Testis (tissue), 5 donors: ENCODE measurements at places on chromosomes 2 and 18. TPM values are rescaled to one million over a fixed set of nuclear protein-coding genes. Genes with fewer than 3 reads are reported as not detected.

- no peak overlapping the region for H3K4me3 ChIP-seq
- no peaks in the 10 kb centered on the region for H3K36me3 ChIP-seq
- no peaks in the 10 kb centered on the region for H3K27me3 ChIP-seq
Observed at GRCh38 chr2:184444217-184444616, 154.1 kb upstream of the ZNF804A start.

DNA sequence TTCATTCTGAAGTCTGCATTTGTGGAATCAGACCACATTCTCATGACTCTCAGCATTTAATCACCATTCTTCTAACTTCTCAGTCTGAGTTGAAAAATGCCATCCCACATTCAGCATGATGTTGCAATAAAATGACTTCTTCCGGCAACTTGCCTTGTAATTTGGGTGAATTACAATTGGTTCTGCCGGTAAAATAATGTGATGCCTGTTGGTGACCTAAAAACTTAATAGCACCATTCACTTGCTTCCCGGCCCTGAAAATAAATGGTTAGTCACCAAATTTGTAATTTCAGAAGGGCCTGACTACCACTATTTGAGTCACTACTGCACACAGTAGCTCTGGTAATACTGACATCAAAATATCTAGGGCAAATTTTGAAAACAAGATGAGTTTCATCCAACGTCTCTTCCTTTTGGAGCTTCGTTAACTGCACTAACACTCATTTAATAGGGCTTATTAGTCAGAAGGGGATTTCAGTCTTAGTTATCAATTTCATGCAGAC lies 637.1 kb upstream of the CHAC2 start:
- H3K27ac ChIP-seq, result no peak overlapping the region
- no peaks in the 10 kb centered on the region for H3K4me1 ChIP-seq
- H3K27me3 ChIP-seq, result no peaks in the 10 kb centered on the region
- H3K4me3 ChIP-seq, result no peak overlapping the region
- no peaks in the 10 kb centered on the region for H3K36me3 ChIP-seq

GRCh38 chr2:172282944-172283343 lies 144.4 kb upstream of the ITGA6 start:
- H3K4me3 ChIP-seq, result no peak overlapping the region
- DNase-seq, result no peak
- H3K27ac ChIP-seq, result no peak overlapping the region
- H3K36me3 ChIP-seq, result no peaks in the 10 kb centered on the region
- no peaks in the 10 kb centered on the region for H3K27me3 ChIP-seq
- peaks cover 6% of the 10 kb centered on the region for H3K4me1 ChIP-seq

DNA sequence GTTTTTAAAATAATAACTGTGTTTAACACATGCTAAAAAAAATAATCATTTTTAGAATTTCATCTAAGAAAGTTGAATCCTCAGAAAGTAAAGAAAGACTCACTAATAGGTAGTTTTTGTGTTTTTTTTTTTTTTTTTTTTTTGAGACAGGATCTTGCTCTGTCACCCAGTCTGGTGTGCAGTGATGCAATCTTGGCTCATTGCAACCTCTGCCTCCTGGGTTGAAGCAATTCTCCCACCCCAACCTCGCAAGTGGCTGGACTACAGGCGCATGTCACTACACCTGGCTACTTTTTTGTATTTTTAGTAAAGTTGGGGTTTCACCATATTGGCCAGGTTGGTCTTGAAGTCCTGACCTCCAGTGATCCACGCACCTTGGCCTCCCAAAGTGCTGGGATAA lies 7.1 kb downstream of the CKAP2L start:
- H3K36me3 ChIP-seq, result no peaks in the 10 kb centered on the region
- H3K4me3 ChIP-seq, result no peak overlapping the region
- H3K27ac ChIP-seq, result no peak overlapping the region
- DNase-seq, result no peak
- no peaks in the 10 kb centered on the region for H3K27me3 ChIP-seq

GRCh38 chr2:128420776-128421175 lies 102.1 kb upstream of the HS6ST1 start:
- no peaks in the 10 kb centered on the region for H3K27me3 ChIP-seq
- DNase-seq, result no peak
- no peak overlapping the region for H3K4me3 ChIP-seq
- no peak overlapping the region for H3K27ac ChIP-seq
- H3K36me3 ChIP-seq, result no peaks in the 10 kb centered on the region

- no peak overlapping the region for H3K4me3 ChIP-seq
- no peaks in the 10 kb centered on the region for H3K36me3 ChIP-seq
- H3K27me3 ChIP-seq, result no peaks in the 10 kb centered on the region
- no peaks in the 10 kb centered on the region for H3K4me1 ChIP-seq
- no peak overlapping the region for H3K27ac ChIP-seq
Observed at GRCh38 chr18:36590621-36591580, 237.9 kb downstream of the TPGS2 start.

Gene TNFRSF11A
- total RNA-seq, result 3.0 TPM

DNA sequence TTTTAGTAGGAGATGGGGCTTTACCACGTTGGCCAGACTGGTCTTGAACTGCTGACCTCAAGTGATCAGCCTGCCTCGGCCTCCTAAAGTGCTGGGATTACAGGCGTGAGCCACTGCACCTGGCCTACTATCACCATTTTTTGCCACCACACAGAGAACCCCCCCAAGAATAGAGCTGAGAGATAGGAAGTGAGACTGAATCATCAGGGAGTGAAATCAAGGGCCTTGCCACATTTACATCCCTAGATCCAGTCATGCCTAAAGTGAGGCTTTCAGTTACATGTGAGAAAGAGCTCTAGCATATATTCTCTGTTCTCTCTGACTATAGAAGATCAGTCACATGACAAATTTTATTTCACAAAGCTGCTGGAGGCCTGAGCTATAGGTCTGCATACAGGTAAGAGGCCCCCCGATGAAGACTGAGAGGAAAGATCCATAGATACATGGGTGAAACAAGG lies 28.0 kb upstream of the KCMF1 start:
- no peak overlapping the region for H3K4me3 ChIP-seq
- H3K36me3 ChIP-seq, result no peaks in the 10 kb centered on the region
- no peak overlapping the region for H3K27ac ChIP-seq
- H3K27me3 ChIP-seq, result no peaks in the 10 kb centered on the region
- no peak for DNase-seq
- no peaks in the 10 kb centered on the region for H3K4me1 ChIP-seq

GRCh38 chr2:152497481-152498052 lies 162.6 kb downstream of the FMNL2 start:
- H3K4me1 ChIP-seq, result peaks cover 24% of the 10 kb centered on the region
- no peak overlapping the region for H3K27ac ChIP-seq
- no peaks in the 10 kb centered on the region for H3K36me3 ChIP-seq

Gene SPDYA
- total RNA-seq, result 40.9 TPM

GRCh38 chr2:28021898-28022297 lies 131.4 kb downstream of the BABAM2 start:
- no peak overlapping the region for H3K4me3 ChIP-seq
- H3K27me3 ChIP-seq, result no peaks in the 10 kb centered on the region
- H3K36me3 ChIP-seq, result no peaks in the 10 kb centered on the region
- no peak overlapping the region for H3K27ac ChIP-seq
- H3K4me1 ChIP-seq, result no peaks in the 10 kb centered on the region

DNA sequence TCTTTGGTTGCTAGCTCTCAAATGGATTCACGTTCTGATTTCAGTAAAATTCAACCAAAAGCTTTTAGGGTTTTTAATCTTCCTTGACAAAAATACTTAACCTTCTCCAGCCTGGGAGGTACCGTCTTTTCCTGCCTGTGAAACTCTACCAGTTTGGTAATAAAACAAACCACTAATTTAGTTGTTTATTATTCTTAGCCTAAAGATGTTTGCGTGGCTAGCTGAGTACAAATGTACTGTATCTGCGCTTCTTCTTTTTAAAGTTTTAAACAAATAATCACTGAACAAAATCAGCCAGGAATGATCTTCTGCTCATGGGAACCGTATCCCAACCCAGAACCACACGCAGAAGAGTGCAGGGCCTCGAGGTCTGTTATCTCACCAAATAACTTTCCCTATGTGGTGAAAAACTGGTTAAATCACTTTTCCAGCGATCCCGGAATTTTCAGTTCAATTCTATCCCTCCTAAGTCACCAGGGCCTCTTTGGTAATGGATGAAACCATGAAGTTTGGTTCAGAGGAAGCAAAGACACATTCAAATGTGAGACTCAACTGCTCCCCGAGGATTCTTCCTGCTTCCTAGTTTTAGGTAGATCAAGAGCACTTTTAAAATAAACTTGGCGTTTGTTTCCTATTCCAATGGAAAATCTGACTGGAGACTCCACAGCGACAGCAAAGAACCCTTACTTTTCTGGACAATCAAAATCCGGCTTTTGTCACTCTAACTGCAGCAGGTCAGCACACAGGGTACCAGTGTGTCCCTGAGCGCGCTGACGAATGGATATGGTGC lies 36.1 kb downstream of the BCL2 start:
- peak overlapping the region; percentile 42 for H3K27ac ChIP-seq
- no peaks in the 10 kb centered on the region for H3K27me3 ChIP-seq
- peaks cover 46% of the 10 kb centered on the region for H3K4me1 ChIP-seq
- H3K36me3 ChIP-seq, result no peaks in the 10 kb centered on the region
- H3K4me3 ChIP-seq, result no peak overlapping the region

DNA sequence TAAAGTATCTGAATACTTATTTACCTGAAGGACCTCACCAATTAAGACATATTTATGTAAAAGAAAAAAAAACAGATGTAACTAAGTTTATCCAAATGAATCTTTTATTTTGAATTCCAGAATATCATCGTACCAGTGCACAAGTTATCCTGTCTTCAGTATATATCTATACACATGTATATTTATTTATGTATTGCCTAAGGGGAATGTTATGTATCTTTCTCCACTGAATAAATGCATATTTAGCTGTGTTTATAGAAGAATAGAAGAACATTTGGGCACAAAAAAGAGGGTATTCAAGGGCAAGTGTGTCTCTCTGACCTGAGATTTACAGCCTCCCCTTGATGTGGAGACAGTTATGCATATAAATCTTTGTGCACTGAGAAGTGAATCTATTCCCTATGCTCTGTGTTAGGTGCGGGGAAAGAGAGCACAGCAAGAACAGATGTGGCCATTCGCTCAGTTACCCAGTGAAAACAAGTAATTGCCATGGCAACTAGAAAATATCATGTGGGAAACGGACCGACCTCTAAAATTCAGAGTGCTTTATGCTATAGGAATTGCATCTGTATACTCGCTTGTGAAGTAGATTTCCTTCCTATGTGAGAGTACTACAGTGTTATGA lies 39.5 kb upstream of the ASXL3 start:
- no peaks in the 10 kb centered on the region for H3K27me3 ChIP-seq
- H3K36me3 ChIP-seq, result no peaks in the 10 kb centered on the region
- DNase-seq, result no peak
- H3K27ac ChIP-seq, result no peak overlapping the region

GRCh38 chr2:1014802-1015201 lies 64.2 kb downstream of the SNTG2 start:
- no peak overlapping the region for H3K4me3 ChIP-seq
- no peak overlapping the region for H3K27ac ChIP-seq
- no peaks in the 10 kb centered on the region for H3K4me1 ChIP-seq

DNA sequence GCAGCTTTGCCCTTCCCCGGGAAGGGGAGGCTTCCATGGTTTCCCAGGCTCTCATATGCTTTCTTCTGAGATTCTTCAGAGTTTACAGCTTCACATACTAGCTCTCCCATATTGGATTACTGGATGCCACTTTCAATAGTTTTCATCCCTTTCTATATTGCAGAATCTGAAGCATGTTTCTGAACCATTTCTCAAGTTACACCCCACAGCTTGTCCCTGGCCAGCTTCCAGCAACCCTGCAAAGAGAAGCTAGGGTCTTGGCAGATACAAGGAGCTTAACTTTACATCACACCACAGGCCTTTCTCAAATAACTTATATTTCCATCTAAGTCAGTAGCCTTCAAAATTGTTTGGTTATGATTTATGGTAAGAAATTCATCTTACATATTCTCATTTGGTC lies 39.6 kb downstream of the LHCGR start:
- no peaks in the 10 kb centered on the region for H3K27me3 ChIP-seq
- no peak overlapping the region for H3K4me3 ChIP-seq
- no peak overlapping the region for H3K27ac ChIP-seq
- H3K4me1 ChIP-seq, result no peaks in the 10 kb centered on the region

- DNase-seq, result no peak
- H3K4me1 ChIP-seq, result peaks cover 17% of the 10 kb centered on the region
- no peaks in the 10 kb centered on the region for H3K27me3 ChIP-seq
Observed at GRCh38 chr18:61732854-61733253, 160.0 kb downstream of the RNF152 start.

GRCh38 chr18:3578621-3579020 lies 128.6 kb downstream of the TGIF1 start:
- no peak overlapping the region for H3K4me3 ChIP-seq
- H3K36me3 ChIP-seq, result no peaks in the 10 kb centered on the region
- no peak for DNase-seq
- H3K27me3 ChIP-seq, result no peaks in the 10 kb centered on the region
- H3K4me1 ChIP-seq, result no peaks in the 10 kb centered on the region

DNA sequence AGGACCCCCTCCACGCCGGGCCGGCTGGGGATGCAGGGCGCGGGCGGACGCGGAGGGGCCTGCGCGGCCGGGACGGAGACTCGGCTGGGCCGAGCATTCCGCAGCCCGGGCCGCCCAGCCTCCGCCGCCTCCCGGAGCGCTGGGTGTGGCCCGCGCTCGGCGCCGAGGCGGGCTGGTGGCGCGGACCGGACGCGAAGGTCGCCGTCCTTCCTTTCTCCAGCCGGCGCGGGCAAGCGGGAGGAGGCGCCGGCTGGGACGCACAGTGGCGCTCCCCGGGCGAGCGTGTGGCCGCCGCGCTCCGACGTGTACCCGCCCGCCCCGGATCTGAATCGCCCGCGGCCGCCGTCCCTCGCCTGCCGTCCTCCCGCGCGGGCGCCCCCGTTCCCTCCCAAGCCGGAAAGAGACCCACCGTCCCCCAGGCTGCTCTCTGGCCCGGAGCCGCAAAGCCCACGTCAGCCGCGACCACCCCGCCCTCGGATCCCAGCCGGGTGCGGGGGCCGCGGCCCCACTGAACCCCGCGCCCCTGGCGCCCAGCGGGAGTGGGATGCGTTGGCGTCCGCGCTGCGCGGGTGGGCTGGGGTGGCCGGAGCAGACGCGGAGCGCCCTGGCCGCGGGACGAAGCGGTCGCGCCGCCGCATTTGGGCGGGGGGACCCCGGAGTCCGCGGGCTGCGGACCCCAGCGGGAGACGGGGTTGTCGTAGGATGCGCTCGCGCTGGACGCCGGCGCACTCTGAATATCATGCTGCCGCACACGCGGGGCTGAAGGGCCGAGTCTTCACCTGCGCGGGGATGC lies 634 bp downstream of the SPATS2L start:
- no peaks in the 10 kb centered on the region for H3K27me3 ChIP-seq
- peak overlapping the region; percentile 93 for H3K27ac ChIP-seq
- H3K4me3 ChIP-seq, result peak overlapping the region; percentile 79
- peaks cover 9% of the 10 kb centered on the region for H3K4me1 ChIP-seq
- DNase-seq, result peak; percentile 72
